Neural crest cell (in vitro differentiated cells): ENCODE measurements at places on chromosomes 1 and 21.

DNA sequence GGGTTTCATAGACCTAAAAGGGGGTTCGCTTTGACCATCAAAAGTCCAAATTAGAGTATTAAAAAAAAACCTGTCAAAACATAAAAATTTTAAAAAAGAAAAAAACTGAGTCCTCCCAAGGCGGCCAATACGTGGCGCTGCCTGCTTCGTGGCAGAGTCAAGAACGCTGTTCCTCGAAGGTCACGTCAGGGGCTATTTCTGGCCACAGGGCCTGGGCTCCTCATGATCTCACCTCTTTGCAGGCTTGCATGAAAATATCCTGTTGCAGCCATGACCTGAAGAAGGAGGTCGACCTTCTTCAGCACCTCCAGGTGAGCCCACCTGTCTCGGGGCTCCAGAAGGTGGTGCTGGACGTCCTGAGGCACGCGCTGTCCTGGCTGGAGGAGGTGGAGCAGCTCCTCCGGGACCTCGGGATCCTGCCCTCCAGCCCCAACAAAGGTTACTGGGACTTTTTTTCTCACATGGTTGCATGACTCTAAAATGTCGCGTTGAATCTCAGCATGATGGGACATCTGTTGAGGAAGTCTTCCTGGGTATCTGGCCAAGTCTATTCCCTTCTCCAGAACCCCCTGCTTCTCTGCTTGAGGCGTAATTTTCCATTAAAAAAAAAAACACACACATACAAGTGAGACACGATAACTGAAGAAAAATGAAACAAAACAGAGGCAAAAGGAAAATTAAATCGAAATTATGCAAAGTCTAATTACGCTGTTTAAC lies 80.4 kb upstream of the EFHD2 start:
- peaks cover 34% of the 10 kb centered on the region for H3K4me1 ChIP-seq
- no peak for DNase-seq
- H3K27me3 ChIP-seq, result peaks cover 4% of the 10 kb centered on the region
- no peak overlapping the region for H3K4me3 ChIP-seq
- no peaks in the 10 kb centered on the region for H3K36me3 ChIP-seq

GRCh38 chr1:187999973-188000372 lies 1171.2 kb downstream of the PLA2G4A start:
- H3K27me3 ChIP-seq, result no peaks in the 10 kb centered on the region
- no peak for DNase-seq
- H3K36me3 ChIP-seq, result peaks cover 4% of the 10 kb centered on the region
- H3K4me3 ChIP-seq, result no peak overlapping the region

DNA sequence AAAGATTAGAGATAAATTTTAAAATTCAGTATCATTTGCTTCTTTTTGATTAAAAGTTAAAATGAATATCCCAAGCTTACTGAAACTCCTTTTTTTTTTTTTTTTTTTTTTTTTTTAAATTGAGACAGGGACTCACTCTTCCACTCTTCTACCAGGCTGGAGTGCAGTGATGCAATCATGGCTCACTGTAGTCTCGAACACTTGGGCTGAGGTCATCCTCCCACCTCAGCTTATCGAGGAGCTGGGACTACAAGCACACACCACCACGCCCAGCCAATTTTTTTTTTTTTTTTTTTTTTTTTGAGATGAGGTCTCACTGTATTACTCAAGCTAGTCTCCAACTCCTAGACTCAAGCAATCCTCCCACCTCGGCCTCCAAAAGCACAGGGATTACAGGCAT lies 92.1 kb upstream of the RGS18 start:
- H3K36me3 ChIP-seq, result no peaks in the 10 kb centered on the region
- DNase-seq, result no peak
- no peaks in the 10 kb centered on the region for H3K27me3 ChIP-seq
- H3K4me3 ChIP-seq, result no peak overlapping the region

DNA sequence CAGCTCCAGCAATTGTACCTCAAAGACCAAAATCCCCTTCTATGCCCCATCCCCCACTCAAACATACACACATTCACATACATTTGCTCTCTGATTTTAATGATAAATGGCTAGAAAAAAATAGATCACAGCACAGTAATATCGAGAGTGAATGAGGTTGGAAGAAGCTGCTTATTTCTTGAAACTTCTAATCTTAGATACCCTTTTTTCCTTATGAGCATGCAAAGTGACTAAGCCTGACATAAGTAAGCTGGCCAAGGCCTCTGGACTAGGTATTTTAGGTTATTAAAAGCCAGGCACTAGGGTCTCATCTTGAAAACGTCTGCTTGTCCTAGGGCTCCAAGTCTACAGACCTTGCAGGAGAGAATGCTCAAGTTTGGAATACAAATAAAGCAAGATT lies 133.6 kb downstream of the TGFBR3 start:
- H3K4me3 ChIP-seq, result no peak overlapping the region
- no peak overlapping the region for H3K27ac ChIP-seq
- no peak for DNase-seq
- H3K36me3 ChIP-seq, result peaks cover 13% of the 10 kb centered on the region
- H3K27me3 ChIP-seq, result no peaks in the 10 kb centered on the region

GRCh38 chr1:22105611-22106207 lies 37.2 kb downstream of the WNT4 start:
- peaks cover 5% of the 10 kb centered on the region for H3K36me3 ChIP-seq
- DNase-seq, result no peak
- no peaks in the 10 kb centered on the region for H3K27me3 ChIP-seq
- no peak overlapping the region for H3K27ac ChIP-seq
- peaks cover 24% of the 10 kb centered on the region for H3K4me1 ChIP-seq

GRCh38 chr21:14602382-14602958 lies 56.4 kb upstream of the SAMSN1 start:
- H3K4me1 ChIP-seq, result no peaks in the 10 kb centered on the region
- no peaks in the 10 kb centered on the region for H3K36me3 ChIP-seq
- no peaks in the 10 kb centered on the region for H3K27me3 ChIP-seq
- H3K4me3 ChIP-seq, result no peak overlapping the region
- no peak for DNase-seq
- no peak overlapping the region for H3K27ac ChIP-seq

GRCh38 chr1:8427986-8428385 lies 110.1 kb downstream of the SLC45A1 start:
- H3K4me3 ChIP-seq, result no peak overlapping the region
- H3K4me1 ChIP-seq, result peaks cover 35% of the 10 kb centered on the region
- H3K27me3 ChIP-seq, result no peaks in the 10 kb centered on the region
- DNase-seq, result no peak

DNA sequence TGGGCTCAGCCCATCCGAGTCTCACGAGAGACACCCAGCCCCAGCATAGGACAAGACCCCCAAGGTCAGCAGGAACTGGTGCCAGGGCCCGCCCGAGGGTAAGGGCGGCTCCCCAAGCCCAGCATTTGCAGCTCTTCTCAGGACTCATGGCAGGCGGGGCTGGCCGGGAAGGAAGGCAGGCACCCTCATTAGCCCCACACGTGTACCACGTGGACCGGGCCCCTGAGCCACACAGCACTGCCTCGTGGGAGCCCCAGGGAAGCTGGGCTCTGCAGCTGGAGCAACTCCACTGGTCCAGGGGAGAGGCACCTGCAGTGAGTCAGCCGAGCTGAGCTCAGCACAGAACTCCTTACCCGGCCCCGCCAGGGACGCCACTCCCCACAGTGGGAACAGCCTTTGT lies 97.7 kb upstream of the IFFO2 start:
- H3K27ac ChIP-seq, result no peak overlapping the region
- H3K27me3 ChIP-seq, result peaks cover 17% of the 10 kb centered on the region
- DNase-seq, result no peak
- no peaks in the 10 kb centered on the region for H3K36me3 ChIP-seq

GRCh38 chr1:31183927-31184554 lies 55.6 kb downstream of the NKAIN1 start:
- no peak overlapping the region for H3K4me3 ChIP-seq
- peaks cover 6% of the 10 kb centered on the region for H3K36me3 ChIP-seq
- H3K27ac ChIP-seq, result peak overlapping the region; percentile 35
- H3K27me3 ChIP-seq, result no peaks in the 10 kb centered on the region
- peaks cover 5% of the 10 kb centered on the region for H3K4me1 ChIP-seq

GRCh38 chr1:211616231-211616964 lies 37.4 kb upstream of the SLC30A1 start:
- no peak overlapping the region for H3K27ac ChIP-seq
- H3K4me1 ChIP-seq, result peaks cover 6% of the 10 kb centered on the region
- H3K36me3 ChIP-seq, result no peaks in the 10 kb centered on the region
- no peaks in the 10 kb centered on the region for H3K27me3 ChIP-seq

- no peaks in the 10 kb centered on the region for H3K36me3 ChIP-seq
- H3K4me1 ChIP-seq, result peaks cover 10% of the 10 kb centered on the region
- DNase-seq, result no peak
Measured at GRCh38 chr1:204889681-204890383, 19.2 kb downstream of the NFASC start.

DNA sequence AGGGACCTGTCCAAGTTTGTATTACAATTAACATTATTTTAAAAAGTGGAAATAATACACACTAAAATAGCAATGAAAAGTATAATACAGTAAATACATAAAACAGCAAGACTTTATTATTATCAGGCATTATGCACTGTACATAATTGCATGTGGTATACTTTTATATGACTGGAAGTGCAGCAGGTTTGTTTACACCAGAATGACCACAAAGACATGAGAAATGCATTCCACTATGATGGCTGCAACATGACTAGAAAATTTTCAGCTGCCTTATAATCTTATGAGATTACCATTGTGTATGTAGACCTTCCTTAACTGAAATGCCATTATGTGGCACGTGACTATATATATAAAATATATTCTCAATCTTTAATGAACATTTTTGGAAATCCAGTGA lies 1699.6 kb downstream of the KCNT2 start:
- H3K4me1 ChIP-seq, result no peaks in the 10 kb centered on the region
- no peaks in the 10 kb centered on the region for H3K27me3 ChIP-seq
- H3K36me3 ChIP-seq, result no peaks in the 10 kb centered on the region

- DNase-seq, result no peak
- no peak overlapping the region for H3K27ac ChIP-seq
- peaks cover 38% of the 10 kb centered on the region for H3K4me1 ChIP-seq
- H3K27me3 ChIP-seq, result peaks cover 7% of the 10 kb centered on the region
- peaks cover 8% of the 10 kb centered on the region for H3K36me3 ChIP-seq
- H3K4me3 ChIP-seq, result no peak overlapping the region
Measured at GRCh38 chr1:10538646-10539355, 64.1 kb downstream of the PEX14 start.

DNA sequence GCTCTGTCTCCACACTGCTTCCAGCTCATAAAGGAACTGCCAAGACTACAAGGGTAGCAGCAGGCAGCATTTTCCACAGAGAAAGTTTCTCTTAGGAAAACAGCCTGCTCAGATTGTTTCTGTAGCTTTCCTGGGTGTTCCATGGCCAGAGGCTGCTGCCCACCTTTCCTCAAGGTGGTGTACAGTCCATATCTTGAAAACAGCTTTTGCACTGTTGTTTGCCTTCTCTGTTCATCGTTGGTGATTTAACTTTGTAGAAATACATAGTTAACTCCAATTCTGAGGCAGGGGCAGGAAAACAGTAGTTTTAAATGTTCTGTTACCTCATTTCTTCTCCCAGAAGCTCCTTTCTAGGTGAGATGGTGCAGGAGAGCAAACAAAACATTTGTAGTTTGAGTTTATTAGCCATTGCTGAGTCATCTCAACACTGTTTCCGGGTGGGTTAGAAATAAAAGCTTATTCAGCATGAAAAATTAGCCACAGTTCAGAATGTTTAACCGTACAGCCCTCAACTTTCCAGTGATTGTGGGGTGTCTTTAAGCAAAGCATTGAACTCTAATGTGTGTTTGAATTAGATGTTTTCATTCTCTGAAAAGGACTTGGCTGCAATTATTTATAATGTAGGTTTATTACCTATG lies 41.7 kb downstream of the DIP2A start:
- H3K4me1 ChIP-seq, result no peaks in the 10 kb centered on the region
- H3K4me3 ChIP-seq, result no peak overlapping the region
- no peak overlapping the region for H3K27ac ChIP-seq
- H3K36me3 ChIP-seq, result peaks cover 9% of the 10 kb centered on the region
- no peak for DNase-seq
- H3K27me3 ChIP-seq, result no peaks in the 10 kb centered on the region

DNA sequence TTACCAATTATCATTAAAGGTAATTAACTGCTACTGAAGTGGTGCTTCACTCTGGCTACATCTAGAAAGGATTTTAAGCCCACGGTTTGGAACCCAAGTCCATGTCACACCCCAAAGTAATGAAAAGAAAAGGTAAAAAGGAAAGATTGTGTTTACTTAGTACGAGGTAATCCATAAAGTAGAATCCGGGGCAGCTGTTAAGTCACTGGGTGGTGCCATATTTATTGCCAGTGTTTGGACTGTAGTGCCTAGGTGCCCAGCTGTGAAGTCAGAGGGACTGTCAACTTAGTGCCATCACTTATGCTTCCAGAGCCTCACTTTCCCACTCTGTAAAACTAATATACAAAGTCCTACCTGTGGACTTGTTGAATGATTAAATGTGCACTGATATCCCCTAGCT lies 52.2 kb upstream of the GRHL3 start:
- no peak overlapping the region for H3K27ac ChIP-seq
- H3K27me3 ChIP-seq, result peaks cover 21% of the 10 kb centered on the region
- H3K36me3 ChIP-seq, result no peaks in the 10 kb centered on the region
- H3K4me3 ChIP-seq, result no peak overlapping the region

DNA sequence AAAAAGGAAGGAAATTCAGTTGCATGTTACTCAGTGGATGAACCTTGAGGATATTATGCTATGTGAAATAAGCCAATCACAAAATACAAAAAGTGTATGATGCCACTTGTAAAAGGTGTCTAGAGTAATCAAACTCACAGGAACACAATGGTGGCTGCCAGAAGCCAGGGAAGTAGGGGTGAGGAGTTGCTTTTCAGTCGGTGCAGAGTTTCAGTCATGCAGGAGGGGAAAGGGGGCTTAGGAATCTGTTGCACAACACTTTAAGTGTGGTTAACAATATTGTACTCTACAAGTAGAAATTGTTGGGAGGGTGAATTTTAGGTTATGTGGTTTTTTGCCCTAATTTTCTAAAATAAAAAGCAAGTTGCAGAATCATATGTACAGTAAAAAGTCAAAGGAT lies 184.2 kb upstream of the RAB4A start:
- peaks cover 7% of the 10 kb centered on the region for H3K4me1 ChIP-seq
- no peak overlapping the region for H3K27ac ChIP-seq
- no peak overlapping the region for H3K4me3 ChIP-seq
- DNase-seq, result no peak
- no peaks in the 10 kb centered on the region for H3K27me3 ChIP-seq

GRCh38 chr1:100390531-100390930 lies 38.2 kb downstream of the CDC14A start:
- H3K4me1 ChIP-seq, result peaks cover 31% of the 10 kb centered on the region
- no peak overlapping the region for H3K4me3 ChIP-seq
- H3K27ac ChIP-seq, result no peak overlapping the region
- no peak for DNase-seq
- H3K27me3 ChIP-seq, result no peaks in the 10 kb centered on the region

GRCh38 chr1:109389638-109390341 lies 7.9 kb downstream of the SORT1 start:
- no peaks in the 10 kb centered on the region for H3K27me3 ChIP-seq
- peaks cover 52% of the 10 kb centered on the region for H3K4me1 ChIP-seq
- no peak overlapping the region for H3K4me3 ChIP-seq
- H3K27ac ChIP-seq, result no peak overlapping the region

- H3K27me3 ChIP-seq, result no peaks in the 10 kb centered on the region
- H3K36me3 ChIP-seq, result no peaks in the 10 kb centered on the region
- no peak overlapping the region for H3K27ac ChIP-seq
- H3K4me3 ChIP-seq, result no peak overlapping the region
- H3K4me1 ChIP-seq, result no peaks in the 10 kb centered on the region
Measured at GRCh38 chr1:3996846-3997705, 97.0 kb upstream of the C1orf174 start.

- DNase-seq, result no peak
- peaks cover 3% of the 10 kb centered on the region for H3K36me3 ChIP-seq
- peak overlapping the region; percentile 68 for H3K4me3 ChIP-seq
Measured at GRCh38 chr1:154994591-154994990, 1.2 kb downstream of the LENEP start.

GRCh38 chr1:74317663-74318062 lies 82.5 kb downstream of the TNNI3K start:
- DNase-seq, result no peak
- H3K27me3 ChIP-seq, result no peaks in the 10 kb centered on the region
- no peak overlapping the region for H3K27ac ChIP-seq
- H3K4me1 ChIP-seq, result peaks cover 19% of the 10 kb centered on the region
